ENCODE measurements at places on chromosomes 5 and 9.

GRCh38 chr5:138649775-138650174 is 74.6 kb upstream of the HSPA9 start:
- DNase-seq, result no peak

DNA sequence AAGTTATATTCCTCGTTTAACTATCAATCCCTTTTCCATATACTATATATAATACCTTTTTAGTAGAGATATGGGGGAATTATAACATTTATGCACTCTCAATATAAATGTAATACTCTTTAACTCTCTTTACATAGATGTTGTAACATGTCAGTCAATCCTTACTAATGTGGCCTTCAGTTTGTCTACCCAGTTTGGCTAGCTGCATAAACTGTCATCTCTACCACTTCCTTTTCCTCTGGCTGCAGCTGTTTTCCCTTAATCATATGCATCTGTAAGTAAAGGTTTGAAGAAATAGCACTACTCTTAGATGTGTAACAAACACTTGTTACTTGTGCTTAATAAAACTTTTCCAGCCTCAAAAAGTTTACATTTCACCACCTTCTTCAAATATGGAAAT is 13.4 kb downstream of the ABHD17B start:
- DNase-seq, result no peak

- no peak for DNase-seq
Measured at GRCh38 chr9:28396058-28396457, 822.8 kb upstream of the C9orf72 start.

DNA sequence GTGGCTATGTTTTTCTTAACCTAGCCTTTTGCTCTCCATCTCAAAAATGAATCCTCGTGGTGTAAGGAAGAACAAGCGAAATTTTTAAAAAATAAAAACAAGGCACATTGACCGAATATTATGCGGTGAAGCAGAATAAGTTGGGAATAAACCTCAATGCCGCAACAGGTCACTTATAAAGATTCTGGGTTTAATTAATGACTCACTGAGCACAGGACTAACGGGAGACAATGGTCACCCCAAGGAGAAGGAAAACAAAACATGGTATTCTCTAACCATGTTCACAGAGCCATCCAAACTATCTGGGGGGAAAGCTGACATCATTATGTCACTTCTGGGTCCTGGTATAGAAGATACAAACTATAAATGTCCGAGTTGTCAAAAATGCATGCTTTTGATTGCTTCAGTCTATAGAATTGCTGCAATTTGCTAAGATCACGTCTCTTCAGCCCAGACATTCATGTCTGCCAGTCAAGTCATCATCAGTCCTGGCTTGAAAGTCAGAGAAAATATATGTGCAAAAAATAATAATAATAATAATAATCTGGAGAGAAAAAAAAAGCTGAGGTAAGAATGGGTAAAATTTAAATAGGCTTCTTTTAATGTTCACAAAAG is 280.6 kb downstream of the NR2F1-AS1 start:
- DNase-seq, result no peak

GRCh38 chr9:17138503-17138902 is 3.7 kb downstream of the CNTLN start:
- DNase-seq, result no peak

- peak; percentile 88 for DNase-seq
Measured at GRCh38 chr5:43839218-43839617, 236.2 kb downstream of the NNT start.

DNA sequence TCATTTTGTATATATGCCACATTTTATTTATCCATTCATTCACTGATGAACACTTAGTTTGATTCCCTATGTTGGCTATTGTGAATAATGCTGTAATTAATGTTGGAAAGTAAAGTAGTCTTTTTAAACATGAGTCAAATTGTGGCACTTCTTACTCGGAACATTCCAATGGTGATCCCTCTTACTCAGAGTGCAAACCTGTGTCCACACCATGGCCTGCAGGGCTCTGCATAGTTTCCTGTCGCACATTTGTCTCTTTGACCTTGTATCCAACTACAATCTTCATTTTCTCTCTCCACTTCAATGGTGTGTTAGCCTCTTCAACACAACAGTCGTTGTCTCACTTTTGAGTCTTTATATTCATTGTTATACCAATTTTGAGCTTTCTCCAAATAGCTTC is 98.1 kb upstream of the PAPPA start:
- no peak for DNase-seq

- DNase-seq, result no peak
Measured at GRCh38 chr5:177325868-177326381, 14.2 kb upstream of the MXD3 start.

DNA sequence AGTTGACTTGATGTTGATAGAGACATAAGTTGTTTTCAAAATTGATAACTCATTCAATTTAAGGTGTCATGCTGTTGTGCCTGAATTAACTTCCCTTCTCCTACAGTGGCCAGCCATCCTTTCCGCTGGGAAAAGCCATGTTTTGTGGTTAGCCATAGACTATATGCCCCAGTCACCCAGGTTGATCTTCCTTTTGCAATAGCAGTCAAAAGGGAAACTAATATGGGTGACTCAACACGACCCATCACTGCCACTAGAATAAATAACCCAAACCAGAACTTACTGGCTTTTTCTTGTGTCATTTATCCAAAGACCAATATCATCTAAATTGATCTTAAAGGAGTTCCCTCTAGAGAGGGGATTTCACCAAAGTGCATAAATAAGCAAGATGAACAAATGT is 87.4 kb downstream of the PTCD2 start:
- no peak for DNase-seq

- DNase-seq, result peak; percentile 68
Measured at GRCh38 chr9:127977884-127978647, 2.7 kb downstream of the EEIG1 start.

- DNase-seq, result no peak
Measured at GRCh38 chr5:1141834-1142233, 30.0 kb upstream of the SLC12A7 start.

DNA sequence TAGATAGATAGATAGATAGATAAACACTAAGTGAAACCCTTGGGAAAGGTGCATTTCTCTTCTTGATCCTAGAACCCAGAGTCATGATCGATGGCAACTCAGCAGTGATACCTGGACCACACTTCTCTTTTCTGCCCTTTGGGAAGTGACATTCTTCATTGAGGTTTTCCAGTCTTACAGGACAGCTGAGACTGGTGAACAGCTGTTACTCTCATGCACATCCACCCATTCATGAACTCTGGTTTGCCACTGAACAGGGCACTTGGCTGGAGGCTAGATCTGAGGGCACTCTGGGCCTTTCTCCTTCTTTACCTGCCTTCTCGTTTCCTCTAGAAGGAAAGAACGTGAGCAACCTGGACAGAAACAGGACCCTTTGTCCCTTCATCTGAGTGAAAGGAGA is 164.5 kb downstream of the DRD1 start:
- DNase-seq, result no peak

DNA sequence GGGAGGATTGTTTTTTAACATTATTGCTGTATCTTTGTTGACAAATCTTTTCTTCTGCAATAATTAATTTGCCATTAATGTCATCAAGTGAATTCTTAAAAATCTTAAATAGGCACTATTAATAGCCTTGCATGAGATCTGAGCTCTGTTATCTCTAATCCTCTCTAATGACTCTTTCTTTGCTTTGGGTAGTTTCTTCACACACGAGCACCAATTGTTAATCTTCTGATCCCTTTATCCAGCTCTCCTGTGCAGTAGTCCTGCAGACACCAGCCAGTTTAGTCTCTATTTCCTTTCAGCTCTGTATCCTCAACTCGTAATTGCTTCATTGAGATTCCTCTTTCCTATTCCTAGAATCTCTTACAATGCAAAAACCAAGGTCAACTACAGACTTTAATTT is 8.1 kb downstream of the SPINK14 start:
- DNase-seq, result no peak

DNA sequence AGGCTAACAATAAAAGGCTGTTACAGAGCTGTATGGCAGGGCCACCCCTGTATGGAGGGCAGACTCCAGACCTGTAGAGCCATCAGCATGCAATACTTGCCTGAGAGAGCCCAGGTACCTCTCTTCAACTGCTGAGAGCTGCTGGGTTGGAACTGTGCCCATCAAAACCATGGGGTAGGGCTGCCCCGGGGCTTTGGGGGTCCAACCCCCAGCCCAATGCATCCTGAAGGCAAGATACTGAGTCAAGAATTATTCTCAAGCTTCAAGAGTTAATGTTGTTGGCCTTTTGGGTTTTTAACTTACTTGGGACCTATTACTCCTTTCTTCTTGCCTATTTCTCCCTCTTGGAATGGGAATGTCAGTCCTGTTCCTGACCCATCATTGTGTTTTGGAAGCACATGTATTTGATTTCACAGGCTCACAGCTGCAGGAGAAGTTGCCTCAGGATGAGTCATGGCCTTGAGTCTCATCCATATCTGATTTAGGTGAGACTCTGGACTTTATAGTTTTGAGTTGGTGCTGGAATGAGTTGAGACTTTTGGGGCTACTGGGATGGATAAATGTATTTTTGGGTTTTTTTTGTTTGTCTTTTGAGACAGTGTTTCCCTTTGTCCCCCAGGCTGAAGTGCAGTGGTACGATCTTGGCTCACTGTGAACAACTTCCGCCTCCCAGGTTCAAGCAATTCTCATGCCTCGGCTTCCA is 21.0 kb upstream of the CDK7 start:
- peak; percentile 26 for DNase-seq

GRCh38 chr5:151168602-151169344 is 11.2 kb upstream of the ANXA6 start:
- no peak for DNase-seq

GRCh38 chr9:100602342-100602801 is 24.5 kb downstream of the CAVIN4 start:
- peak; percentile 61 for DNase-seq

DNA sequence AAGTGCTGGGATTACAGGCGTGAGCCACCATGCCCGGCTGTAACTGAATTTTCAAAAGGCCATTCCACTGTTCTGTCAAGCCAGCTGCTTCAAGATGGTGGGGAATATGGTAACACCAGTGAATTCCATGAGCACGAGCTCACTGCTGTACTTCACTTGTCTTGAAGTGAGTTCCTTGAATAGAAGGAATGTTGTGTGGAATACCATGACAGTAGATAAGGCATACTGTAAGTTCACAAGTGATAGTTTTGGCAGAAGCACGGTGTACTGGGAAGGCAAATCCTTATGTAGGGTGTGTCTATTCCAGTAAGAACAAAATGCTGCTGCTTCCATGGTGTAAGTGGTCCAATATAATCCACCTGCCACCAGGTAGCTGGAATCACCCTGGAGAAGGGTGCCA is 6.6 kb upstream of the PRXL2C start:
- peak; percentile 13 for DNase-seq

- DNase-seq, result no peak
Measured at GRCh38 chr5:96651047-96651446, 11.1 kb upstream of the CAST start.

- DNase-seq, result no peak
Measured at GRCh38 chr5:176144508-176144907, 93.7 kb upstream of the SIMC1 start.

GRCh38 chr9:35842795-35843194 is 13.8 kb downstream of the TMEM8B start:
- no peak for DNase-seq

DNA sequence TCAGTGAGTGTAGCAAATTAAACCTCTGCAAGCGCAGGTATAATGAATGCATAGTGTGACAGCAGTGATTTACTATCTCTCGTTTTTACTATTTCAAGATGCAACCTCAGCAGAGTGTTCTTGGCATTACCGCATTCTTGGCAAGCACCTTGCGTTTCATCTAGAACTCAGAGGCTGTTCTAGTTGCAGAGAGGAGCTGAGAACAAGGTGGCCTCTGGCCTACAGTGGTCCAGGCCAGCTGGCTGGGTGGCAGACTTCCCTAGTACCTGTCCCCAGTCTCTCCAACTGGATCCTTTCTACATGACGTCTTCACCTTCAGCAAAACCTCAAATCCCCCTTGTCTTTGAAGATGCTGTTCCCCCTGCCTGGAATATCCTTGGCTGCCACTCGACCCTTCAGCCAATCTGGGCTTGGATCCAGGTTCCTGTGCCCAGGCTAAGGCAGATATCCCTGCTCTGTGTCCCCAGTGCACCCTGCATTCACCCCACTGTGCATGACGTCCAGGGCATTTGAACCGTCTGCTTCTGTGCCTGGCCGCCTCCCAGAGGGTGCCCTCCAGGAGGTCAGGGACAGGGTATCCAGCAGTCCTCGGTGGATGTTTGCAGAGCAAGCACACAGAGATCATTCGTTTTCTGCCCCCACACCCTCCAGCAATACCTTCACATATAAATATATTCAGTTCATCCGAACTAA is 120.4 kb upstream of the CPEB4 start:
- no peak for DNase-seq

GRCh38 chr5:174459832-174460448 is 264.4 kb upstream of the MSX2 start:
- no peak for DNase-seq

- DNase-seq, result no peak
Measured at GRCh38 chr5:57179262-57180200, 5.7 kb downstream of the GPBP1 start.

DNA sequence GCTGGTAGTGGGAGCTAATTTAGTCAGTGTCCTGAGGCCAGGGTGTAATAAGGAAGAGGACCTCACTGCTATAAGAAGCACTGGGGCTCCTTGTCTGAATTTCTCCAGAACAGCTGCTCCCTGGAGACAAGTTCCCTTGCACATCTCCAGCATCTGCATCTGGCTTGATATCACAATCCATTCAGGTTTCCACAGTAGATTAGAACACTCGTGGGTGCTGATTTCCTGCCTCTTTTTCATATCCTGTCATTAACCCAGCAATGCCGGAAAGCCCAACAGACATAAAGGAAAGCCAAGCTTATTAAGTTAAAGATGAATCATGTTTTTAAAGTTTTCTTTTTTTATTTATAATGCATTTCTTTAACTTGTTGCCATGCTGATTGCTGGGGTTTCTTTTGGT is 232.3 kb upstream of the WWC1 start:
- no peak for DNase-seq

GRCh38 chr5:114062932-114063867 is 298.7 kb upstream of the KCNN2 start:
- DNase-seq, result no peak

Measured in astrocyte of the spinal cord (primary cell).